AML-193 (cell line): ENCODE measurements at places on chromosomes 3 and 15.

DNA sequence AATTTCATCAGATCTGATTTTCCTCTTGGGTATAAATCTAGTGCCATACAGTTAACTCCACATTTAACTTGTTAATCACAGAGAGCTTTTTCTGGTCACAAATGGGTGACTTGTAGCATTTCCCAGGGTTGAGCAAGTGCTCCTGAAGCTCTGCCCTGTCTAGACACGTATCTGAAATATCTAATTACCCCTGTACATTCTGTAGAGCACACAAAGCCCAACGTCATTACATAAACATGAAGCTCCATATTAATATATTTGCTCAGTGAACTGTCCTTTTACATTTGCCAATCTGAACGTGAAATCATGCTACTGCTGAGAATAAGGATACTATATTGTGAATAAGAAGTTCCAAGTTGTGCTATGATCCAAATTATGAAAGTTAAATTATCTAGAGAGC, 49.0 kb downstream of the THBS1 start:
- DNase-seq: no peak

DNA sequence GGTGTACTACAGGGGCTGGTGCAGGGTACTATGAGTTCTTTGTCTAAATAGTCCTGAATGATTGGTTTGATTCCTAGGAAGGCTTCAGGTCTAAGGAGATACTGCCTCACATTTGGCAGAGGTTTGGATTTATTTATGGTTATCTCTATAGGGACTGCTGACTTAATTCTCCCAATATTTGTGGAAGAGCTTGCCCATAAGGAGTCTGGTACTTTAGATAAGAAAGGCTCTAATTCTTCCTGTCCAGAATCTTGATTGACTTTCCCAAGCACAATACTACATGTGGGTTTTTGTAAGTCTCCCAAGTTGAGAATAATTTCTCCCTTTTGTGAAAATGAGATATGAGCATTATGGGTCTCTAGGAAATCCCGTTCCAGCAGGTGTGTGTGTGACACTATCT, 36.7 kb upstream of the AP4E1 start:
- DNase-seq: no peak

- peak; percentile 93 for DNase-seq
These were observed 103.7 kb downstream of the MYH15 start for GRCh38 chr3:108406661-108407206.

DNA sequence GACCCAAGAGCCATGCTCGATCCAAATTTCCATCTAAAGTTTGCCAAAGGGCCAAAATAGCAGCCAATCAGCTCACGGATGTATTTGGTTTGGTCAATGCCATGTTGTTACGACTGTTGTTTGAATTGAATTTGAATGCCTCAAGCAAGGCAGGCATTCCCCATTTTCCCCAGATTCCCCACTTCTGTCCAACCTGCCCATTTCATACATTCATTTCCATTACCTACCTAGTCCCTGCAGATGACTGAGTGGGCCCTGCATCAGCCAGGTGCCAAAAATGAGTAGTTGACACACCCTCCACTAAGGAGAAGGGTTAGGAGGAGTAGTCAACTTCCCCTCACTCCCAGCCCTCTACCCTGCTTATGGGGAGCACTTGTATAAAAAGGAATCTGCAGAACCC, 51.7 kb downstream of the ANXA2 start:
- no peak for DNase-seq

DNA sequence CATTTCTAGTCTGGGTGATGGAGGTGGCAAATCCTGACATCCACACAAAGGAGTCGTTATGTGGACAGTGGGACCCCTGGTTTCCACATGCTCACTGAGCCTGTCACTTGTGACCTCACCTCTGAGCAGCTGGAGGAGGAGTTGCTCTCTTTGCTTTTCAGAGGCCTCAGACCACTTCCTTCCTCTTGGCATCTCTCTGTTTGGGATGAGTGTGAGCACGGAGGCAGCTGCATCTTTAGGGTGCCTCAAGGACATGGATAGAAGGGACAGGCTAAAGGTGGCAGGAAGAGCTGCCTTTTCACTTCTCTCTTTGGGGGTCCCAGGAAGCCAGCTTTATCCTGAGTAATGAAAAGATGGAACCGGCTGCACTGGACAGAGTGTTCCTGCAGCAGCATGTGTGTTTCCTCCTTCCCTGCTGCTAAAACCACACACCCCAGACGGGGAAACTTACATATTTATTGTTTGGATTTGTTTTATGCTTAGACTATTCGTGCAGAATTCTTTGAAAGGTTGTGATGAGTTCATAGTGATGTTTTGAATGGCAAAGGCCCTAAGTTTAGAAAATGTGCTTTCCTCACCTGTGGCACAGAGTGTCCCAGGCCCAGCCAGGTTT, 31.8 kb downstream of the GPR171 start:
- DNase-seq: peak; percentile 79

DNA sequence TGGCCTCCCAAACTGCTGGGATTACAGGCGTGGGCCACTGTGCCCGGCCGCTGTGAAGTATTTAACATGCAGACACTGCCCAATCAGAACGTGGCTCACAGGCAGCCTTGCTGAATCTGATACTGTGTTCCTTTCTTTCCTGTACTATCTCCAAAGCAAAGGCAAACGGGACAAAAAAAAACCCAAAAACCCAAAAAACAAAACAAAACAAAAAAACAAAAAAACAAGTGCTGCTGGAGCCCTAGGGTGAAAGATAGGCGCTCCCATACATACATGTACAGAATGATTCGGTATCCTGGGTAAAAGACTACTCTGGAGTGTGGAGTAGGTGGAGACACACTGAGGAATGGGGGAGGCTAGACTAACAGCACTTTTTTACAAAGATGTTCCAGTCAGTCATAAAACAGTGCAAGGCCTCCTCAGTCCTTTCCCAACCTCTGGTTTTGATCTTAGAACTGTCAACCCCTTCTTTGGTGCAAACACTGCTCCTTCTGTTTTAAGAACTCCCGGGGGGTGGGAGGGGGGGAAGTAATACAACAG, 7.7 kb upstream of the MAP1A start:
- DNase-seq: no peak

- DNase-seq: no peak
These were observed 568.6 kb downstream of the TAFA4 start for GRCh38 chr3:68363796-68364195.

- DNase-seq: no peak
These were observed 289.0 kb upstream of the RASGRP1 start for GRCh38 chr15:38853608-38854007.

DNA sequence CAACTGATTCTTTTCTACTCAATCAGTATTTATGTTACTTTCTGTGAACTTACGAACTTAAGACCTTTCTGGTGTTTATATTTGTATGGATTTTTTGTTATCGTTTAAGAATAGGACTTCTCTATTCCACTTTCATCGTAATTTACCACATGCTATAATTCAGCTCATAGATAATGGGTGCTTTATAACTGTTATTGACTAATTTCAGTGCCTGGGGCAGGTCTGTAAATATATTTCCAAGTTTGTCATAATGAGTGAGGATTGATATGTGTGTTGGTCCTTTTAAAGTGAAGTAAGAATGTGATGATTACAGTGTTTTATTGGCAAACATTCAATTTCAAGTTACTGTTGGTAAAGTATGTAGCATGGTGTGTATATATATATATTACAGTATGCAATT, 1.8 kb upstream of the NAALADL2 start:
- no peak for DNase-seq

DNA sequence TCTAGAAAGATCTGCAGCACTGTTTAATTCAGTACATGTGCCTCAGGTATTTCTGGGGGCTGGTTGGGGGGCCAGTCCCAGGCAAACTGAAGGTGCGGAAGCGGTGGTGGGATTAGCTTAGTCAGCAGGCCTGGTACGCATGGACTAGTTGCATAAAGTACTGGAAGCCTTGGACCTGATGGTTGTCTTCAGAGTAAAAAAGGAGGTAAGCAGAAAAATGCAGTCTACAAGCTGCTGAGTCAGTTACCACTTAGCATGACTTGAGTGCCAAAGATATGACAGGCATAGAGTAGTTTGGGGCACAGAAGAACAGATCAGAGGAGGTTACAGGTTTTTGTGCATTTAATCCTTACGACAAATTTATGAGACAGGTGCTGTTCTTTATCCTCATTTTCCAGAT, 19.9 kb upstream of the GOLGA8J start:
- DNase-seq: no peak

DNA sequence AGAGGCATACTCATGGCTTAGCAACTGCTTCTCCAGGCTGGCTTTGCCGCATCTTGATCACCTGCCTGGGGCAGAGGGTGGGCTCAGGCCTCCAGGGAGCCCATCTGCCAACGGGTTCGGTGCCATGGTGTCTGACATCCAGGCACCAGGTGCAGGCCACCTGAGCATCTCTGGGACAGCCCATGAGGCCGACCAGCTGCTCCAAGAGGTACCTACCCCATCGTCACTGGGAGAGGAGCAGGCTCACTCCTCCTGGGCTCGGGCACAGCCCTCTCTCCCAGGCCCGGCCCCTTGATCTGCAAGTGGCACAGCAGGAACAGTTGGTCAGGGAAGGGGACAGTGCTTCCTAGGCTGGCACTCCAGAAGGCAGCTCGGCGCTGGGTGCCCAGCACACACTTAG, 21.9 kb downstream of the TPRA1 start:
- no peak for DNase-seq

DNA sequence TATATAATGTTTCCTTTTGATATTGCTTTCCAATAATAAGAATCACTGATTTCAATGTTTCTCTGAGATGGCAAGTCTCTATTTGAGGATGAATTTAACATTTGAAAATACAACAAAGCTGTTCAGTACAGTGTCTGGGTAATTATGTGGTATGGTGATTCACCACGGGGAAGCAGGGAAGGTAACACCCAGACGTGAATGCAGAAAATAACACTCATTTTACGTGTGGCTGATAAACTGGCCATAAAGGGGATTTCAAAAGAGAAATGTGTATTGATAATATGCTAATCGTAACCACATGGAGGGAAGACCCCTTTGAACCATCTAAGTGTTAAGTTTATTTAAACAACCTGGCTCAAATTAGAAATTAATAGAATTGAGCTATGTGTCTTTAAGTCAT, 344.6 kb downstream of the GRM7 start:
- DNase-seq: no peak

DNA sequence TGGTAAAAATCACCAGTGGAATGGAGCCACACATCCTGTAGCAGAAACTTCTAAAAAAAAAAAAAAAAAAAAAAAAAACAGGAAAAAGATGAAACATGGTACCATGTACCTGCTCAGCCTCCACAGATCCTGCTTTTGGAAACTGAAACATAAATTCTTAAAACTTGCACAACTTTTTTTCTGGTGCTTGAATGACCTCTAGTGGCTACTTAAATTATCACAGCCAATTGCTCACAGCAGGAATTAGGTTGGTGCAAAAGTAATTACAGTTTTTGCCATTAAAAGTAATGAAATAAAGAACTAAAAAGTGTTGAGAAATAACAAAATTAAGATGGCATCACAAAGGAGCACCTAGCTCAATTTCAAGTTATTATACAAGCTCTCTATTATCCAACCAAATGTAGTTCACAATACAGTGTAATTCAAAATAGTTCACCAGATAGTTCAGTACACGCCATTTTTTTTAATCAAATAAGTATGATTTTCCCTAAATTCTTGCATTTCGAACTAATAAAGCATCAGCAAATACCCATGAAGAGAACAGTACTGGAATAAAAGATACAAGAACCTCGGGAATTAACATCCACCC, 80.6 kb downstream of the ULK4 start:
- peak; percentile 64 for DNase-seq

GRCh38 chr3:48607519-48607918, 1.9 kb downstream of the UQCRC1 start:
- no peak for DNase-seq

- no peak for DNase-seq
These were observed 68.0 kb downstream of the SLTM start for GRCh38 chr15:58865425-58865880.

GRCh38 chr3:49028298-49028672, 913 bp downstream of the IMPDH2 start:
- DNase-seq: no peak

GRCh38 chr3:35946121-35946853, 307.0 kb downstream of the ARPP21 start:
- DNase-seq: peak; percentile 43

DNA sequence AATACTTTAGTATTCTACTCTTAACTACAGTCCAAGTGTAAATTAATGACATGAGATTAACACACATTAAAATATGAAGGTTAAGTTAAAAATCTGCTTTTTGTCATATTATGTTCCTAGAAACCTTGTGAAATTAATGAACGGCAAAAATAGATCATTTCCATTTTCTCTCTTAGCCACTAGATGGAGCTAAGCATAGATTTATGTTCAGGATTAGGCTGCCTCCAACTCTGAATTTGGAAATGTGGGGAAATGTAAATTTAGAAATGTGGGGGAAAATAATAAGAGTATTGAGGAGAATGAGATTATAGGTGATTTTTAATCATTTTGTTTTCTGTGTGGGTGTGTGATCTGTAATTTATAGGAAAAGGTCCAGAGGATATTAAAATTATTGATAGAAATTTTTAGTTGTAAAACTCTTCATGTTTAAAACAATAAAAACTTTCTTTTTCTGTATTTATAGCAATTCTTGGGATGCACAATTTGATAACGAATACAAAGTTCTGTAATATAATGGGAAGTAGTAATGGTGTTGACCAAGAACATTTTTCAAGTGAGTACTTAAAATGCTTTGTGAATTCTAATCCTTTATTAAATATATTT, 59.2 kb downstream of the TMOD3 start:
- peak; percentile 37 for DNase-seq

GRCh38 chr15:31476236-31476810, 149.7 kb downstream of the KLF13 start:
- DNase-seq: no peak

DNA sequence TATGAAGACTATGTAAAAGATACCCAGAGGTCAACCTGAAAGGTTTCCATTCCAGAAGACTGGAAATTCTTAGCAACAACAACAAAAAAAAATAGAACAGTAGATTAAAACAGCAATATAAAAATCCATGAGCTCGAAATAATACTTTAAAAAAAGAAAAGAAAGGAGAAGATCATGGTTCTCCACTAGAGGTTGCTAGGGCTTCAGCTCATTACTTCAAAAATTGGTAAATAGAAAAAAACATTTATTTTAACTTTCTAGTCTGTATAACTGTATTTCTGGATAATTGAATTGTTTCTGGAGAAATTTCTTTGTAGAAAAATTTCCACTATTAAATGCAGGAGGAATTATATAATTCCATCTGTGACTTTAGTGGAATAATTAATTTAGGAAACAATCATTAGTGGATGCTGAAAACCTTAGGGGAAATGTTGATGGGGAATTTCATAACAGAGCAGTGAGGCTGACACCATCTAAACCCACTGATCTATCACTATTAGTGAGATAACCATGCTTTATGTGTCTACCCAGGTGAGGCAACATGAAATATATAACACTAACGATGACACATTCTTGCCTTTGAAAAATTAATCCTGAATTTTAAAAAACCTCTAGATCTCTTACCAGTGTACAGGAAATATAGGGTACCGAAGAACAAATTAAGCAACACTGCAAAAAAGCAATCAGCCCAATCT, 62.5 kb upstream of the SNRK start:
- DNase-seq: peak; percentile 75

DNA sequence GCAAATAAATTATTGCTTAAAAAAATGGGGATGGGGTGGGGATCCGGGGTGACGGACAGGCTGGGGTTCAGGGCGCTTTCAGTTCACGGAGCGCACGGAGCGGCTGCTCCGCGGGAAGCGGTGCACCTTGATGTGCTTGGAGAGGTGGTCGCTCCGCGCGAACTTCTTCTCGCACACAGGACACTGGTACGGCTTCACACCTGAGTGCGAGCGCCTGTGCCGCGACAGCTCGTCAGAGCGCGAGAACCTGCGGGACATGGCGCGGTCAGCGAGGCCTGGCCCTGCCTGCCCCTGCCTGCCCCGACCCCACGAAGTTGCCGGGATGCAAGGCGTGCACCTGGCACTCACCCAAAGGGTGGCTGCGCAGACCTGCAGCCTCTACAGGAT, 13.6 kb downstream of the KLF15 start:
- DNase-seq: no peak
